Activated naive CD4-positive, alpha-beta T cell treated with anti-CD3 and anti-CD28 coated beads, Interleukin-2, amount 50 U/mL, for 72 hours (primary cell): ENCODE measurements at places on chromosomes 16 and 17. TPM values are rescaled to one million over a fixed set of nuclear protein-coding genes. Genes with fewer than 3 reads are reported as not detected.
A peak's percentile ranks its signal among the peaks of the same experiment; 100 is the strongest.

DNA sequence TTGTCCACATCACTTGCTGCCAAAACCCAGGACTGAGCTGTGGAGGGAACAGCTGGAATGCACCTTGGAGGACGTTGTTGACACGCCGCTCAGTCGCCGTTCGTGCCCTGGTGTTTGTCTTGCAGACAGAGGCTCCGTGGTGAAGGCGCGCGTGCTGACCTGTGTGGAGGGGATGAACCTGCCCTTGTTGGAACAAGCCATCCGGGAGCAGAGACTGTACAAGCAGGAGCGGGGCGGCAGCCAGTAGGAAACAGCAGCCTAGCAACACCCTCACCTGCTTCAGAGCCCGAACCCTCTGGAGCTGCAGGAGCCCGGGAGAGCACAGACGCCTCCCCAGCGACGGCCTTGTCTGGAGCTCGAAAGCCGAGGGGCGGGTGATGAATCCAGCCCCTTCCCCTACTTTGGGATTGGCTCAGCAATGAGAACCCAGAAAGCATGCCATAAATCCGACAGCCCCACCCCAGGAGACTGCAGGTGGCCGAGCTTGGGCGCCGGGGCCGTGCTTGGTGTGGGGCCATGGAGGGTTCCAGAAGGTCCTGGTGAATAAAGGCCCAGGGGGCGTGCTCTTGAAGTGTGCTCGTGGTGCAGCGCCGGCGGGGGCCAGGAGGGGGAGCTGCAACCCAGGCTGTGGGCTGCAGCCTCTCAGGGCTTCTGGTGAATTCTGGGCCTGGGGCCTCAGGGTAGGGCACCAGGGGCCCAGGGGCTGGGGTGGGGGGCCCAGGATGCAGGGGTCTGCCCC lies 470 bp upstream of the CDK3 start:
- DNase-seq = no peak

DNA sequence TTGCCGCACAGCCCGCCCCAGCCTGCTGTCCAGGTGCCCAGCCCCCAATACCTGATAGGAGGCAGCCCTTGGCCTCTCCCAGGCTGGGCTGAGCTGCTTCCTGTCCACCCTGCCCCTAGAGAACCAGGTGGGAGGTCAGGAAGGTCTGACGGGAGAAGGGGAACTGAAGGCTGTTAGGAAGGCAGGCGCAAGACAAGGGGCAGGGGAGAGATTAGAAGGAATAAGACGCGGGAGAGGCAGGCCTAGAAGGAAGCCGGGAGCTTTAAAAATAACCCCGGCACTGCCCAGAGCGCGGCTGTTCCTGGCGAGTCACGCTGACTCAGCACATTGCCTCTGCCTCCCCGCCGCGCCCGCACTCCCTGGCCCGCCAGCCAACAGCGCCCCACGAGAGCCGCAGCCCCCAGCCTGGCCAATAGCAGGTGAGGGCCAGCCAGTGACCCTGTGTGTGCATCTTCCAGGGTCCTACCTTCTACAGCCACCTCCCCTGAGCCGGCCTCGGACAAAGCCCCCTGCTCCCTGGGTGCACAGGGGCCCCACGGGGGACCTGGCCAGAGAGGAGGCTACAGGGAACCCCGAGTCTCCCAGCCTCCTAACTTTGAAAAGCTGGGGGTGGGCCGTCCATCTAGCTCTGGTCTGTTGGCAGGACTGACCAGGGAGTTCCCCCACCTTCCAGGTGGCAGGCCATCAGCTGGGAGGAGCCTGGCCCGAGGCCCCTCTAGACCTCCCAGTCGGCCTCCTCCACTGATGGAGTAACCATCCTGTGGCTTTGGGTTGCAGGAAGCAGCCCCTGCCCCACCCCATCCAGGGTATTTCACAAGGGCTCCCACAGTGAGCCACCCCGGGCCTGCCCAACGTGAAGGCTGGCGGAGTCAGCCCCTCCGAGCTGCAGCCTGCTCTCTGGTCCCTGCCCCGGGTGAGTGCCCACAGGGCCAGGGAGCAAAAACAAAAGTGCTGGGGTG lies 4.0 kb downstream of the MAFG start:
- no peak for DNase-seq

ARMC7 gene
- total RNA-seq = 9.9 TPM

GRCh38 chr17:14197057-14197456 lies 39.6 kb downstream of the CDRT15 start:
- no peak for DNase-seq

- DNase-seq = no peak
Measured at GRCh38 chr16:55690841-55691240, 35.1 kb downstream of the SLC6A2 start.

- DNase-seq = no peak
Measured at GRCh38 chr16:15873301-15873700, 15.1 kb downstream of the CEP20 start.

DLG4 gene
- total RNA-seq = 27.1 TPM

PRSS33 gene
- total RNA-seq = not detected

GRCh38 chr17:42502926-42503325 lies 33.1 kb upstream of the NAGLU start:
- DNase-seq = no peak

DNA sequence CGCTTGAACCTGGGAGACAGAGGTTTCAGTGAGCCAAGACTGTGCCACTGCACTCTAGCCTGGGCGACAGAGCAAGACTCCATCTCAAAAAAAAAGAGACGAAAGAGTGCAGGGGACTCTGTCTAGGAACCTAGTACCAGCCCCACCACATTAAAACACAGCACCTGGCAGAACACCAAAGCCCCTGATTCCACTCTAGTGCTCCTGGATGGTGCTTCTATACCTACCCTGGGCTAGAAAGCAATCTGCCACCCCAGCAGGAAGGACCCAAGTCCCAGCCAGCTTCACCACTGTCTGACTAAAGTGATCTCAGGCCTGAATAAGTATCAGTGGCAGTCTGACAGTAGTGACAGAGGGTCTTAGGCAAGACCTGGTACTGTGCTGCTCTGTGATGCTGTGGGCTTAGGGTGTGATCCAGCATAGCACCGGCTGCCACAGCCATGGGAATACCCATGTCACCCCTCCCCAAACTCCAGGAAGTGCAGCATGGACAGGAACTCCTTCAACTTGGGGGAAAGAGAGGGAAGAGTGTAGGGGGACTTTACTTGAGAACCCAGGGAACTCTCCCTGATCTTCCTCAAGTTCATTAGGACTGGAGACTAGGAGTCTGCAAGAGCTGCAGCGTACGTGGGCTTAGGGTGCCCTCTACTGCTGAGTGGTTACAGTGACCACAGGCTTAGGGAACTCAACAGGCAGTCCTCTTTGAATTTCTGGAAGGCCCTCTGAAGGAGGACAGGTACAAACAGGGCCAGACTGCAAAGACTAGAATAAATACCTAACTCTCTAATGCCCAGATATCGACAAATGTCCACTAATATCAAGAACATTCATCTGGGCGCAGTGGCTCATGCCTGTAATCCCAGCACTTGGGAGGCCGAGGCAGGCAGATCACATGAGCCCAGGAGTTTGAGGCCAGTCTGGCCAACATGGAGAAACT lies 30.0 kb upstream of the RNF43 start:
- DNase-seq = peak; percentile 59

TNFRSF17 gene
- not detected for total RNA-seq

FSCN2 gene
- total RNA-seq = 0.86 TPM

- DNase-seq = no peak
Measured at GRCh38 chr17:57636985-57637665, 108.0 kb downstream of the CCDC182 start.

GRCh38 chr17:57260325-57261083 lies 4.2 kb downstream of the MSI2 start:
- no peak for DNase-seq

GRCh38 chr17:48755356-48755755 lies 26.8 kb upstream of the HOXB13 start:
- DNase-seq = no peak

- DNase-seq = no peak
Measured at GRCh38 chr17:72692676-72693075, 399.8 kb downstream of the SLC39A11 start.

DNA sequence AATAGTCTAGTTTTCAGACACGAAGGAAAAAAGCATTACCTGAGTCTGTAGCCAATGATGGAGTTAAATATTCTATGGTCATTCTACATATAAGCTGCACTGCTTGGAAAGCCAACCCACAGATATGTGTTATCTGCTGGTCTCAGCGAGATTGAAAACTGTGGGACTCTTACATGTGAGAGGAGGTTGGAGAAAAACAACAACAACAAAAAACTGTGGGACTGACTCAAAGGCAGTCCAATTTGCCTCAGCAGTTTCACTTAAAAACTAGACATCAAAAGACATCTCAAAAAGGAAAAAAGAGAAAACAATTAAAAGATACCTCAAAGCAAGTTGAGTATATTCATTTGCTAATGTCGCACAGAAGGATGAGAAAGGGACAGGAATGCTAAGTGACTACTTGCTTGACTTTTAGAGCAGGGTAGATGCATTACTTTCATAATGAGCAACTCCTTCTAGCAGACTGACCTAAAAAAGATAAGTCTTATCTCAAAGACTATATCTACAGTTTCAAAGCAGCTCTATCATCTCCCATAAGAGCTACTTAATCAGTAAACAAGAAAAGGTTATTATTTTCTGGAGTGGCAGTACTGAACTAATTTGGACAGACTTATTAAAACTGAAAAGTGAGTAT lies 35.5 kb upstream of the ITGA2B start:
- no peak for DNase-seq

DNA sequence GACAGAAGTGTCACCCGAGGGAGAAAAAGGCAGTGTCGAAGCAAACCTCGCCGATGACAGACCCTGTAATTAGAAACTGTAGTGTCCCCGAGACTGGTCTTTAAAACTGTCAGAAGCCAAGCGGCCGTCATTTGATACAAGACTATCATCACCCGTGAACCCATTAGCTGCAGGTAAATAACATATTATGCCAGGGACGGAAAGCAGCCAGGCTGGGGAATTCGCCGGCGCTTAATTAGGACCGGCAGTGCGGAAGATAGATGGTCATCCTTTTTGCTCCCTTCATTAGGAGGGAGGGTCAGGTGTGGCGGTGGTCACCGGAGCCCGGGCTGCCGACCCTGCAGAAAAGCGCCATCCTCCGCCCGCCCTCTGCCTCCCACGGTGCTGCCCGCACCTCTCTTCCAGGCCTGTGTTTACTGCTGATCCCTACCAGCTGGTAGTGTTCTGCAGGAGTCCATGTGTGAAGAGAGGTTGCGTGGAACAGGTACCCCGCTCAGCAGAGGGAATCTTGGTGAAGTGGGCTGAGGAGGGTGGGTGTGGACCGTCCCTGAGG lies 109.4 kb upstream of the GSE1 start:
- no peak for DNase-seq

ALOX15B gene
- not detected for total RNA-seq

TP53 gene
- 147 TPM for total RNA-seq

- DNase-seq = no peak
Measured at GRCh38 chr17:81034168-81034777, 678 bp upstream of the BAIAP2 start.

- no peak for DNase-seq
Measured at GRCh38 chr16:57800200-57801097, 1.8 kb downstream of the KIFC3 start.

RASD1 gene
- total RNA-seq = 1.2 TPM

DNA sequence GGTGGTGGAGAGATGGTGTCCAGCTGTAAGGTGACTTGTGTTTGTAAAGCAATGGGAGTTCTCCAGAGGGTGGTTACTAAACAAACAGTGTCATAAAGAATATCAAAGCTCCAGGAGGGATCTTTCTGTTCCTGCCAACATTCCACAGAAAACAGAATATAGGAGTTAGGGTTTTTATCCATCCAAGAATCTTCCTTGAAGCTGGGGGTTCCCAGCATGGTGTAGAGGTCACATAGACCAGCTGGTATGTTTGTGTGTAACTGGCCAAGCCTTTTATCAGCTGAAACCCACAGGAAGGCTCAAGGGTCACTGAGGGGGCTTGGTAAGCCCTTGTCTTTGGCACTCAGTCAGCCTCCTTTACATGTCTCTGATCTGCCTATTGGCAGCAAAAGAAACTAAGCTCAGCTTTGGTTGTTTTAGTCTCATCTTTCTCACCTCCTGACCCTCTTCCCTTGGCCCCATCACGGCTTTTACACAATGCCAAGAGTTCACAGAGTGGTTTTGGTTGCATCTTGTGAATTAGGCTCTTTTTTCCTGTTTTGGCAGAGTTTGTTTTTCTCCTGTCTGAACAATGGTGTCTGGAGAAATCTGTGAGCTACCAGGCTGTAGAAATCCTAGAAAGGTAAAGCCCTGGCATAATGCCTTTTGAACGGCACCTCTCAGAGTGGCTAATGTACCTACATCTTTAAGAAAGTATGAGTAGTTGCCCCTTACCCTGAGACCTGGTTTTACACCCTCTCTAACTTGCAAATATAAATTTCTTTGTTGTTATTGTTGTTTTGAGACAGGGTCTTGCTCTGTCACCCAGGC lies 4.6 kb downstream of the CNTD1 start:
- DNase-seq = no peak

DNASE1L2 gene
- 1.5 TPM for total RNA-seq

DNA sequence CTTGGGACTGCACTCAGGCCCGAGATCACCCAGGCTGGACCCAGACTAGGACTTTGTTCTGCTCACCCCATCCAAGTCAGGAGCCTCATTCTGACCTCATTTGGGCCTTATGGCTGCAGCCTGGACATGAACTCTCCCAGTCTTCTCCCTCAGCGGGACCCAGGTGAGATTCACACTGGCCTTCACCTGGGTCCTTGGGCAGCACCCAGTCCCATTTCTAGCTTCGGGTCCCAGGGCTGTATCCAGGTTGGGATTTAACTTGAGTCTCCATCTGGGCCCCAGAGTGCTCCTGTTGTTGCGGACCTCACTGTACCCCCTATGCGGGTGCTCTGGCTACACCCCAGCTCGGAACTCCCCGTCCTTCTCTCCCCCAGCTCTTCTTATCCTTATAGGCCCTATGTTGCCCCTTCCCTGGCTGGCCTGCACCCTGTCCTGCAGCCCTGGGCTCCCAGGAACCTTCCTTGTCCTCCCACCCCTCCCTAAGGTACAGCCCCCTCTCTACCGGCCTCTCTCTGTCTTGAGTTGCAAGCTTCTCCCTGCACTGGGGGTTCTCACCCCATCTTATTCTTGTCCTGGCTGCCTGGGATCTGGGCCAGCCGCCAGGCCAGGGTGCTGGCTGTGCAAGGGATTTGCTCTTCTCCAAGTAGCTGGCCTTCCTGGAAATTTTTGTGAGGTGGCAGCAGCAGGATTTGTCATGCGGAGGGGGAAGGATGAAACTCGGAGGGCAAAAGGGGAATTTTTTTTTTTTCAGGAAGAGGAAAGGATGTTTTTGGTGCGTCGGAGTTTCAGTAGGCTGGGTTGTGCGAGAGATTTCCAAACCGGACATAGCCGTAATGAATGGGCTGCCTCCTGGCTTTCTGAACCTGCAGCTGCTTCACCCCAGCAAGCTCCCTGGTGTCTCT lies 904 bp downstream of the MAP2K3 start:
- peak; percentile 70 for DNase-seq
